Stimulated activated CD8-positive, alpha-beta memory T cell treated with anti-CD3 and anti-CD28 coated beads, Interleukin-4, amount 100 ng/mL, for 4 hours (primary cell): ENCODE measurements at places on chromosomes 11 and 22.

GRCh38 chr11:46906609-46907041 is 11.7 kb downstream of the LRP4 start:
- DNase-seq: no peak

DNA sequence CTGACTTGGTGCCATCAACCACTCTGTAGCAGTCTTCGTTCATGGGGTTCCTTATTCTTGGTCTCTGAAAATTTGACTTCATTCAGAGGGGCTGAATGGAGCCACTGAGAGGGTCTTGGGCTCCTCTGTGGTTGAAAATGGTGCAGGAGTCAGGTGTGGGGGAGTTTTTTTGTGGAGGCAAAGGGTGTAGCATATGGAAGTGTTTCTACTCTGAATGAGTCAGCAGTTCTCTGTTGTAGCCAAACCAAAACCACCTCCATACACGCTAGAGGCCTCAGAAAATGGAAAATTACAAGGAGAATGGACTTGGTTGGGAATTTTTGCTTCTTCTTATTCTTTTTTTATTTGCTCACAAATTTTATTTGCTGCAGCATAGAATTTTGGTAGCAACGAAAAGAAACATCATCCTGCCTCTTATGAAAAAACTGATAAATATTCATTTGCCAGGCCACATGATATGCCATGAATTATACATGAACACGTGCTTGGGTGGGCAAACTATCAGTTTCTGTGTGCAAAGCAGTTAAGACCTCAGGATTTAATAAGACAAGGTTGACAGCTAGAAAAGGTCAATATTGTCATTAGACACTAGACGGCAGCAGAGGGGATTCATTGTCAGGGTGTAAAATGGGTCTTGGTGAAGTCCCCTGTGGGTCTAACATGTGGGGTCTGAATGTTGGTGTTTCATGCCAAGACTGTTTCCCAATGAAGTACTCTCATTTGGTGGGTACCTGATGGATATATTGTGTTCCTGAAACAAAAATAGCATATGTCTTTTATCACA is 111.7 kb downstream of the MYO18B start:
- DNase-seq: no peak

DNA sequence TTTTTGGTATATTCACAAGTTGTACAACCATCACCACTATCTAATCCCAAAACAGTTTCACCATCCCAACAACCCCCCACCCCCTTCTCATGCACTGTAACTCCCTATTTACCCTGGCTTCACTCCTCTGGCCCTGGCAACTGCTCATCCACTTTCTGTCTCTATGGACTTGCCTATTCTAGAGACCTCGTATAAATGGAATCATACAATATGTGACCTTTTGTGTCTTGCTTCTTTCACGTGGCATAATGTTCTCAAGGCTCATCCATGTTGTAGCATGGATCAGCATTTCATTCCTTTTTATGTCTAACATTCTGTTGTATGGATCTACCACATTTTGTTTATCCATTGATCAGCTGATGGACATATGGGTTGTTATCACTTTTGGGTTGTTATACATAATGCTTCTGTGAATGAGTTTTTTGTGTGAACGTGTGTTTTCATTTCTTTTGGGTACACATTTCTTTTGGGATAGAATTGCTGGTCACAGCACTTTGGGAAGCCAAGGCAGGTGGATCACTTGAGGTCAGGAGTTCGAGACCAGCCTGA is 46.1 kb downstream of the GDPD5 start:
- no peak for DNase-seq

- no peak for DNase-seq
Observed at GRCh38 chr22:49670456-49671330, 157.0 kb downstream of the BRD1 start.

DNA sequence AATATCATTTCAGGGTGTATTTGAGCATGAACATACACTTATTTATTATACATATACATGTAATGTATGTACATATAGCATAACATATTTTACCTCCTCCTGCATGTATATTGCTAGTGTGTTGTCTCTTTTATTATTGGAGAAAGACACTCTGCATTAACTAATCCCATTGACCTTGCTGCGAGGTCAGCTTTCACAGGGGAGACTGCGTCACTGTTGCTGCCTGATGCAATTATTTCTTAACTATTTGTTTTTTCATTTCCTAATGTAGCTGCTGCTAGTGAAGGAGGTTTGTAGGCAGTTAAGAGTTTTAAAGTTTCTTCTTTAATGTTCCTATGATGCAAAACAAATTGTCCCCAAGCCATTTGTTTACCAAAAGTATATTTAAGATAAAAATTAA is 185.4 kb upstream of the CNTN5 start:
- no peak for DNase-seq

GRCh38 chr11:93498161-93498560 is 45.0 kb downstream of the SMCO4 start:
- DNase-seq: no peak

DNA sequence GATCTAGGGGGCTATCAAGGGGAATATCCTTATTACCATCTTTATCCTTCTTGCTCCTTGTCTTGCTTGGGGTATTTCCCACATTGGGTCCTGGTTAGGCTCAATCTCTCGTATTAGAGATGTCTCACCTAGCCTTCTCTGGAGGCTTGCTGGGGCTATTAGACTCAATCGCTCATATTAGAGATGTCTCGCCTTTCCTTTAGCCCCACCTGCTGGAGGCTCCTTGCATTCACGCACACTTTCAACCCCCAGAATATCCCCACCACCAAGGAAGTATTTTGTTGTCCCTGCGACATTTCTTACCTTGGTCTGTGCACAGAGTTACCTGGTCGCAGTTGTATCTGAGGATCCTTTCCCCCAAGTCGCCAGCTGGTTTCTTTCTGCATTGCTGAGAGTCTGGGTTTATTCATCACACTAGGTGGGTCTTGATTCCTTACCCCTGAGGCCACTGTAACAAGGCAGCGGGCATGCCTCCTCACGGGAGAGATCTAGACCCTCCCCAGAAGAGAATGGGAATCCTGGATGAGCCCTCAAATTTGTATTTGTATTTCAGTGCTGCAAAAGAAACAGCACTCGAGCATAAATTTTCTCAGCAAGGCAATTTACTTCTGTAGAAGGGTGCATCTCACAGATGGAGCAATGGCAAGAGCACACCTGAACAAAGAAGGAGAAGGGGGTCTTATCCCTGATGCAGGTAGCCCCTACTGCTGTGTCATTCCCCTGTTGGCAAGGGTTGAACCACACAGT is 15.9 kb upstream of the HYLS1 start:
- no peak for DNase-seq

- no peak for DNase-seq
Observed at GRCh38 chr11:69292221-69292648, 1.7 kb upstream of the MYEOV start.
